Activated T-helper 17 cell treated with anti-CD3 and anti-CD28 coated beads, Interleukin-2, amount 50 U/mL, for 72 hours (primary cell): ENCODE measurements at places on chromosomes 6 and 20. TPM values are rescaled to one million over a fixed set of nuclear protein-coding genes. Genes with fewer than 3 reads are reported as not detected.

The BTBD9 gene
- total RNA-seq: 28.3 TPM

GRCh38 chr6:17530321-17530835, 69.7 kb upstream of the FAM8A1 start:
- peaks cover 16% of the 10 kb centered on the region for H3K27me3 ChIP-seq
- no peak overlapping the region for H3K4me3 ChIP-seq
- H3K27ac ChIP-seq: no peak overlapping the region

DNA sequence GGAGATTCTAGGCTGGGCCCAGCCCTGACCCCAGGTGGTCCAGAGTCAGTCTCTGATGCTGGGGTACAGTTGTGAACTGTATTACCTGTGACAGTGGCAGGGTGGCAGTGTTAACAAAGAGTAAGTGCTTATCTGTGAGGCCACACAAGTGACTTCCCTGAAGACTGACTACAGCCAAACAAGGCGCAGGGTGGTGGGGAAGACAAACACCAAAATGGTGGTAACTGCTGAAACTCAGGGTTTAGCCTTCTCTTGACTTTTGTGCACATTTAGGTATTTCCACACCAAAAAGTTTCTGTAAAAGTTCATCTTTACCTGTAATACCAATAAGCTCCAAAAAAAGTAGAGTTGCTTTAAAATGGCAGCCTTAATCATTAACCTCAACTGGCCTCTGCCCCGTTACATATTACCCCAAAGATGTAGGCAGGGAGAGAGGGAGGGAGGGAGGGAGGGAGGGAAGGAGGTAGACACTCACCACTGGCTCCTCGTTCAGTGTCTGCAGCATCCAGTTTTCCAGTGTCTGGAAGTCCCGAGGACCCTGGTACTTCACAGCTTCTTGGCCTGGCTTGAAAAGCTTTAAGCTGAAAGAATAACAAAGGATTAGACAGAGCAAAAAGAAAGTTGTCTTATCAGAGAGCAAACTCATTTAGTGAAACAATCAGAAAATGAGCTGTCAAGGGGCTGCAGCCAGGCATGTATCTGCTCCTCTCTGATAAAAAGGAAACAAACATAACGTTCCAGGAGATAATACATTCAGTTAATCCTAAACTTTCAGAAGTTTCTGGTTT, 11.3 kb downstream of the TXNDC5 start:
- no peaks in the 10 kb centered on the region for H3K4me1 ChIP-seq
- no peak overlapping the region for H3K4me3 ChIP-seq
- no peak overlapping the region for H3K27ac ChIP-seq
- H3K36me3 ChIP-seq: peaks cover 100% of the 10 kb centered on the region
- peak; percentile 23 for ATAC-seq

DNA sequence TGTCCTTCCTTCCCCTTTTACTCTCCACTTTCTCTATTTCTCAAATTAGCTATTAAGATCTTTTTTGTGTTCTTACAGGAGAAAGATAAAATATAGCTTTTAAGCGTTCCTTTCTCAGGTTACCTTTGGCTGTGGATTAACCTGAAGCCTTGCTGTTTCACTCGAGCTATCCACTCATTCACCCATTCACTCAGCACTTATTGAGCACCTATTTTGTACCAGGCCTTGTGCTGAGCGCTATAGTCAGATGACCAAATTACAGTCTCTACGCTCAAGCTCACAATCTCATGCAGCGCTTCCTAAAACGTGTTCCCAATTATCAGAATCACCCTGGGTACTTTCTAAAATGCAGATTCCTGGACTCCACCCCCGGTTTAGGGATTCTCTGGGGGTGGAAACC, 1.8 kb upstream of the CEP250 start:
- peak overlapping the region; percentile 91 for H3K4me3 ChIP-seq
- peaks cover 13% of the 10 kb centered on the region for H3K4me1 ChIP-seq
- ATAC-seq: no peak
- H3K27ac ChIP-seq: peak overlapping the region; percentile 99
- no peaks in the 10 kb centered on the region for H3K27me3 ChIP-seq

DNA sequence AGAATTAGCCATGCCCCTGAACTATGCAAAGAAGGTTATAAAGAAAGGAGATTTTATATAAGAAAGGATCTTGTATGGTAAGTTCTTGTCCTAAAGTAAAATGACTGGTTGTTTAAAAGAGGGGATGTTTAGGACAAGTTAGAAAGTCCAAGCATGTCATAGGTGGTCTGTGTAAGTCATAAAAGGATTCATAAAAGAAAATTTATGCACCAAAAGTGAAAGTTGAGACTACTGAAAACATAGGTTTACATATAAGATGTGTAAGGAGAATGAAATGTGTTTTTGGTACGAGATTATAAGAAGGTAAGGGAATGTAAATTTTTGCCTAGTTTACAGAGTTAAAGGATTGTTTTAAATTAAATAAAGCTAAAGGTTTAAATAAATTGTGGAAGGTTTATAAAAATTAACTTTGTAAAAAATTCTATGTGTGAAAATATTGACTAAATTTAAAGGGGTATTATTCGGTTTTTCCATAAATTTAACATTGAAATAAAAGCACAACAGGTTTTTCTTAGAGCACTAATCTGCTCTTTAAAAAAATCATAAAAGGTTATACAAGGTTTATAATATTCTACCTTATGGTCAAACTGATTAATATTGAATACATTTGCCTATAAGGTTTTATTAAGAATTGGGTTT, 93.6 kb upstream of the UST start:
- H3K4me1 ChIP-seq: no peaks in the 10 kb centered on the region
- H3K4me3 ChIP-seq: no peak overlapping the region

GRCh38 chr6:55892749-55893357, 17.5 kb upstream of the BMP5 start:
- H3K4me3 ChIP-seq: no peak overlapping the region
- H3K36me3 ChIP-seq: no peaks in the 10 kb centered on the region
- H3K27ac ChIP-seq: no peak overlapping the region
- no peak for ATAC-seq

DNA sequence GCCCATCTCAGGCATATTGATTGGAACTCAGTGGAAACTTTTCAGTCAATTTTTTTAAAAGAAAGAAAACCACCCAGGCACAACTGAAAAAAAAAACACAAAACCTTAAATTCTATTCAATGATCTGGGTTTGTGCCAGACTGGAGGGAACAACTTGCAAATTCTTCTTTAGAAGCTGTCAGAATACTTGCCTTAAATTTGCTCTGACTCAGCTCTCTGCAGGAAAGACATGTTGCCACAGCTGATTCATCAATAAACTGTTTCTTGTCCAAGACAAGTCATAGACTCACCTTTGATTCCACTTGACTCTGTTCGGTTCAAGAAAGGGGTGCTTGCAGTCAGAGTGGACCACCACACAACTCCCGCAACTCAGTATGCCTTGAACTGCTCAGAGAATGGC, 117.8 kb upstream of the F13A1 start:
- no peaks in the 10 kb centered on the region for H3K36me3 ChIP-seq
- no peak for ATAC-seq
- no peaks in the 10 kb centered on the region for H3K4me1 ChIP-seq
